ENCODE measurements at places on chromosomes 11 and 22.

DNA sequence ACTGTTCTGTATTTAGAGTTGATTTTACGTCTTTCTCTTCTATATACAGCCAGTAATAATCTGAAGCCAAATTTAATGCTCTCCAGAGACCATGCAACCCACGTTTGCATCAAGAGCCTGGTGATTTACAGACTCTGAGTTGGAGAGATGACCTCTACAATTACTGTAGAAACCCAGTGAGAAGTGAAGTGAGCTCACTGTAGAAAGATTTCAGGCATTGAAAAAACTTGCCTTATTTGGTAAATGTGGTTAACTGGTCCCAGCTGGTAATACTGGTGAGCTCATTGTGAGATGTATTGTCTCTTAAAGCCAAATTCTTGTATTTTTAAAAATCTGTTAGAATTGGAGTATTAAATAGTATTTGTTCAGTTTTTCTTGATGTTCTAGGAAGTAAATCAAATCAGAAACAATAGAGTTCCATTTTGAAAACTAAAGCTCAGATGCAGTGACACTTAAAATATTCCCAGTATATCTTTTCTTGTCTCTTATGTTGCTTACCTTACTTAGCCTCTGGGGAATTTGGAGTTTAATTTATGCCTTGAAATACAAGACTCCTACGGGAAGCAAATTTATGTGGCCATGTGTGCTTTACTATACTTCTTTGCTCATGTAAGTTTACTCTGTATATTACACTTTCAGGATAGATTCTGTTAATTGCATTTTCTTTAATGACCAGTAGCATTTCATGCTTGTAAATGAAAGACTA lies 189.9 kb downstream of the ARHGAP42 start:
- no peak for DNase-seq

DNA sequence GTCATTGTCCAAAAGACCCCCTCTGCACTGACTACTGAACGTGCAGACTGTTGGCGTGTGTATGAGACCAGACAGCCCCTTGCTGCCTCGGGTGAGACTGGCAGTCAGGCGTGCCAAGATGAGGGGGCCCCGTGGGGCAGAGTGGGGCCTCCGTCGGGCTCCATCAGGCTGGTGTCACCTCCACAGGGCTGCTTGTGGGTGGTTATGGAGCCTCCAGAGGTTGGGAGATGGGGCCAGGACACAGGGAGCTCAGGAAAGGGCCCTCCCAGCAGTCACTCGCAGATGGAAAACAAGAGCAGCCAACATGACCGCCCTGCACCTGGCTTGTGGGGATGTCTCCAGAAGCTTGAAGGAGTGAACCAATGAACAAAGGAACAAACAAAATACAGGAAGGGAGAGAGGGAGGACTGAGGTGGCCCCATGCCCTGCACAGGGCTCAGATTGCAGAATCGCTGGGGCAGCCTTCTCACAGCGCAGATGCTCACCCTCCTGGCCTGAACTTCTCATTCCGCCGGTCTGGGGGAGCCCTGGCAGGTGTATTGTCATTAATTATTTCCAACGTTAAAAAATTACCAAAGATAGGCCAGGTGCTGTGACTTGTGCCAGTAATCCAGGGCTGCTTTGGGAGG lies 5.5 kb upstream of the PHLDA2 start:
- DNase-seq, result no peak

DNA sequence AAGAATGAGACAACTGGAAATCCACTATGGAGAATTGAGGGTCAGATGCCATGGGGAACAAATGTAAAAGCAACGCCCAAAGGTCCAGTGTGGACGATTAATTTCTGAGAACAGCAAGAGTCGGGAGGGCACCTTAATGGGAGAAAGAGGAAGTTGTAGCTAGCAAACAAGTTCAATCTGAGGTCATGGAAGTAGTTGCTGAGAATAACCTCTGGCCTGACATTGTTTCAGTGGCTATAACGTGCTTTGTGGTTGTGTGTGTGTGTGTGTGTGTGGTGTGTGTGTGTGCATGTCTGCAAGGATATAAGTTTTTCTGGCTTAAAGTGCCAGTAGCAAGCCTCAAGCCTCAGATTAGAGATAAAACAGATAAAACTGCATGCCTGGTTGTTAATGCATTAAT lies 1630.1 kb upstream of the TENM4 start:
- no peak for DNase-seq

- no peak for DNase-seq
Observed at GRCh38 chr11:48011798-48012391, 31.5 kb downstream of the PTPRJ start.

GRCh38 chr11:123195188-123196059 lies at the start of gene CLMP:
Gene CLMP (minus strand): TSS chr11:123195248. CDS start chr11:123194940, 308 bp downstream.
- DNase-seq, result no peak

- DNase-seq, result no peak
Observed at GRCh38 chr11:66643745-66644437, 5.4 kb downstream of the RBM4 start.

- no peak for DNase-seq
Observed at GRCh38 chr11:1988667-1989317, 8.8 kb downstream of the H19 start.

GRCh38 chr11:5288108-5288905 lies 13.4 kb downstream of the OR51B4 start:
- DNase-seq, result no peak

- no peak for DNase-seq
Observed at GRCh38 chr11:6771926-6772893, at the start of gene OR2AG2. Gene OR2AG2 (minus strand): TSS chr11:6771976. CDS start chr11:6768957, 3,019 bp downstream.

GRCh38 chr11:23023319-23023718 lies 163.0 kb upstream of the CCDC179 start:
- no peak for DNase-seq

DNA sequence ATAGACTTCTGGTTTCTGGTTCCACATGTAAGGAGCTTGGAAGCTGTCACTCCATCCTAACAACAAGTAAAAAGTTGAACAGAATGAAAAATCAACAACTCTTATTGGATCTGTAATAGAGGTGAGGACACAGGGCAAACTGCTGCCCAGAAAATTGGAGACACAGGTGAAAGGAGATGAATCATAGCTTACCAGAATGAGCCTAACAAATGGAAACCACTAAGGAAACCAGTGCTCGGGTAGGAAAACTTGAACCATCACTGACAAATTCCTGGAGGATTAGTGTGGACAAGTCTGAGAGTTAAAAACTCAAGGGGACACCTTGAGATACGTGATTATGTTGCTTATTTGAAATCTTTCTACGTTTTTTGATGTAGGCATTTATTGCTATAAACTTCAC lies 52.1 kb downstream of the GDPD4 start:
- no peak for DNase-seq

GRCh38 chr11:13225038-13226001 lies 52.3 kb upstream of the BMAL1 start:
- DNase-seq, result no peak

- no peak for DNase-seq
Observed at GRCh38 chr22:19385221-19385906, 46.2 kb downstream of the HIRA start.

GRCh38 chr11:130553306-130553705 lies 104.9 kb downstream of the ADAMTS15 start:
- no peak for DNase-seq

DNA sequence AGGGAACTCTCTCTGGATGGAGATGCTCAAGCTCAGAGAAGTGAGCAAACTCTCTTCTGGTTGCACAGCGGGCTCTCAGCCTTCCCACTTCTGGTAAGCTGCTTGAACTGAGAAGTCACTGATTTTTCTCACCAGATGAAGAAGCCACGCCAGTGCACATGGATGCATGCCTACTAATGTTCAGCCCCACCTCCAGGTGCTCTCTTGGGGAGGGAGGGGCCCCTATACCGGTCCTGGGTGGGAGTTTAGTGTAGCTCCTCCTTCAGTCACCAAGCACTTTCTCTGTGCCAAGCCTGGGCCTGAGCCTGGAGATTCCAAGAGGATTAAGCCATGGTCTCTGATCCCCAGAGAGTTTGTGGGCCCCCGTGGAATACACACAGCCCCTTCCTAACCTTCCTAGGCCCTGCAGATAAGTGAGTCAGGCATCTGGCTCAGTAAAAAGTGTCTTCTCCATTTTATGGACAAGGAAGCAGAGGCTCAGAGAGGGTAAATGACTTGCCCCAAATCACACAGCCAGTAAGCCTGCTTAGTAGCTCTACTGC lies 142.2 kb downstream of the ST3GAL4 start:
- DNase-seq, result no peak

GRCh38 chr11:1240771-1241170 lies 17.9 kb downstream of the MUC5B start:
- no peak for DNase-seq

- DNase-seq, result no peak
Observed at GRCh38 chr22:37186228-37186996, 1.6 kb downstream of the C1QTNF6 start.

- DNase-seq, result no peak
Observed at GRCh38 chr11:65712633-65713076, 603 bp downstream of the KAT5 start.

- DNase-seq, result peak; percentile 44
Observed at GRCh38 chr11:65588199-65589054, 7.2 kb downstream of the KCNK7 start.

- DNase-seq, result no peak
Observed at GRCh38 chr11:106238704-106239360, 161.4 kb downstream of the AASDHPPT start.

GRCh38 chr11:46149826-46150225 lies 28.6 kb upstream of the PHF21A start:
- DNase-seq, result no peak

DNA sequence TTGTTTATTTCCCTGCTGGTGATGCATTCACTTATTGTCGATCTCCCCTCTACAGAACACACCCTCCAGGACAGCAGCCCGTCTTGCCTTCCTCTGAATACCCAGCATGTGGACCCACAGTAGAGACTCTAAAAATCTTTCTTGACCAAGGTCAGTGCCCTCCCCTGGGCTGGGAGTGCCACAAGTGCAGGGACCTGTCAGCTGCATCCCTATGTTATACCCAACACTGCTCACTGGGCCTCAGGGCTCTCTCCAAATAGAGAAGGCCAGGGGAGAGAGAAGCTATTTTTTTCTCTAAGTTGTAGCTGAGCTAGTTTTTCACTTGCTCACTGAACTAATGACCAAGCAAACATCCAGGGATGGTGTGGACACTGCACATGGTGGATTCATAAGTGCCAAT lies 9.8 kb downstream of the KCNJ1 start:
- DNase-seq, result no peak

GRCh38 chr11:106421676-106422292 lies 344.3 kb downstream of the AASDHPPT start:
- no peak for DNase-seq

GRCh38 chr22:36369922-36370791 lies 17.6 kb downstream of the MYH9 start:
- peak; percentile 57 for DNase-seq

DNA sequence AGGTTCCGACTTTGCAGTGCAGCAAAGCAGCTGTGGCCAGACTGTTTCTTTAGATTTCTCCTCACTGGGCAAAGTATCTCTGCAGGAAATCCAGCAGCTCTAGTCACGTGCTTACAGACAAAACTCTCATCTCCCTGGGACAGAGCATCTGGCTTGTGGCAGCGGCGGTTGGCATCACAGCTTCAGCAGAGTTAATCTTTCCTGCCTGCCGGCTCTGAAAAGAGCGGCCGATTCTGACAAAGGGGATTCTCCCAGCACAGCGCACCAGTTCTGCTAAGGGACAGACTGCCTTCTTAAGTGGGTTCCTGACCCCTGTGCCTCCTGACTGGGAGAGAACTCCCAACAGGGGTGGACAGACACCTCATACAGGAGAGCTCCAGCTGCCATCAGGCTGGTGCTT lies 1357.3 kb upstream of the TENM4 start:
- no peak for DNase-seq

GRCh38 chr11:85815186-85815931 lies 4.4 kb upstream of the SYTL2 start:
- DNase-seq, result no peak

GRCh38 chr11:94515398-94515797 lies 3.1 kb downstream of the C11orf97 start:
- DNase-seq, result no peak

DNA sequence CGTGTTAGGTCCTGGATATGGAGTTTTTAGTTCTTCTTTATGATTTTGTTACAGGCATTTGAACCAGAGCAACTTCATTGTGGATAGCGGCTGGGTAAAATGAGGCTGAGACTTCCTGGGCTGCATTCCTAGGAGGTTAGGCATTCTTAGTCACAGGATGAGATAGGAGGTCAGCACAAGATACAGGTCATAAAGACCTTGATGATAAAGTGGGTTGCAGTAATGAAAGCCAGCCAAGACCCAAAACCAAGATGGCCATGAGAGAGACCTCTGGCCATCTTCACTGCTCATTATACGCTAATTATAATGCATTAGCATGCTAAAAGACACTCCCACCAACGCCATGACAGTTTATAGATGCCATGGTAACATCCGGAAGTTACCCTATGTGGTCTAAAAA lies 23.4 kb upstream of the CLMP start:
- no peak for DNase-seq

- no peak for DNase-seq
Observed at GRCh38 chr11:80745416-80745815, 1304.6 kb upstream of the TENM4 start.

DNA sequence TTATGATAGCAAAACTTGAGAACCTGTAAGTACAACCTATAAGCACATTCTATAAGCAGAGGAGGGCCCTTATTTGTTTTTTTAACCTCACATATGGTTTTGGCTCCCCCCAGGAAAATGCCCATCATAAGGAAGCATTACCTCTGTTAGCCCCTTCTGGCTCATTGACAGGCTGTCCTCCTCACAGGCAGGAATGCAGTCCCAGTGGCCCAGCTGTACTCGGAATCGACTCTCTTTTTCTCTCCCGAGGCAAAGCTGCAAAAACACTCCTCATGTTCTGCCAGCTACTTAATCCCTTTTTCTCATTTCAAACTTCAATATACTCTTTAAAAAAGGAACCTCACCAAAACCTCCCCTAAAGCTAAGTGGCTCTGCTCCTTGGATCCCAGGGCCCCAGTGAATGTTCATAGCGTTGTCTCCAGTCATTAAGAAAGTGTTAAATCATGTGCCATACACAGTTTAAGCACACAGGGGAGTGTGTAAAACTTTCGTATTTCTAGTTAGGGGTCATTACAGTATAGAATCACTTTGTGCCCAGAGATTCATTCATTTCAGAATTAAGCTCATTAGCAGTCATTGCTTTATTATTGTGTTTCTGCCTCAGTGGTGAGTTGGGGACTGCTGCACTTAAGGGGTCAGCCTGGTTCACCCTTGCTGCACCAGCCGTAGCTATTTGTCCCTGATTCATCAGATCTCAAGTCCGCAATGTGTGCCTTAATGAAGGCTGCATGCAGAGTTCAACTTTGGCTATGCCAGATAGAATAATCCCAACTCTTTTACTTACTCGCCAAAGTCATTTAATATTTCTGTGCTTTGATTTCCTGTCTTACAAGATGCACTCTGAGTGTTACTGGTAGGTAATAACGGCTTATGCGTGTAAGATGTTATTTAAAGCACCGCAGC lies 57.6 kb downstream of the JRKL start:
- DNase-seq, result no peak

GRCh38 chr11:134436781-134437180 lies 24.7 kb upstream of the B3GAT1 start:
- DNase-seq, result no peak

Measured in prostate gland (tissue), 2 donors.